Stimulated activated CD4-positive, alpha-beta T cell treated with anti-CD3 and anti-CD28 coated beads, Interleukin-15, amount 100 ng/mL, for 48 hours (primary cell): ENCODE measurements at places on chromosomes 3 and 15.

GRCh38 chr3:94928921-94929320, 866.1 kb downstream of the NSUN3 start:
- no peak for DNase-seq

GRCh38 chr15:48581219-48581618, 64.3 kb downstream of the FBN1 start:
- DNase-seq, result no peak

DNA sequence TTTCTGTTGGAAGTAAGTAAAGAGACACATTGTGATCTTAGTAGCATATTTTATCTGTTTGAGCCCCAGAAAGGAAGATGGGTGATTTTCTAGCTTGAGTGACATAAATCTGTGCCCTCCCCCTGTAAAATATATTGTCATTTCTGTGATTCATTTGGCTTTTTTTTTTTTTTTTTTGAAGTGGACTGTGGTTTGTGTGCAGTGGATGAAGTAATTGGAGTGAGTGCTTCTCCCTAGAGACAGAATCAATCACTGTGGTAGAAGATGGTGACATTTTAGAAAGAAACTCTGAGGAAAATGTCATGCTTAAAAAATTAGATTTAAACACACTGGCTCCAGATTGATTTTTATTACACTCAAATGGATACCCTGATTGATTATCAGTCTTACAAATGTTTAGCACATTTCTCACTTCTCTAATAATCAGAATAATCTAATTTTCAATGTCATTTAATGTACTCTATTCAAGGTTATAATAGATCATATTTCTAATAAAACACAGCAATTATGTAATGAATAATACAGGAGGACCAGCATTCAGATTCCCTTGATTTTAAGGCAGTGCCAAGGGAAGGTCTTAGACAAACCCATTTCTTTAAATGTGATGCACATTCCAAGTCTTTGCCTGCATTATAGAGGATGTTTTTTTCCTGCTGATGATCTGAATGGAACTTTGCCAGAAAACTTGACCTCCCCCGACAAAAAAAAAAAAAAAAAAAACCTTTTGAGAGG, 116.6 kb downstream of the TOP2B start:
- no peak for DNase-seq

DNA sequence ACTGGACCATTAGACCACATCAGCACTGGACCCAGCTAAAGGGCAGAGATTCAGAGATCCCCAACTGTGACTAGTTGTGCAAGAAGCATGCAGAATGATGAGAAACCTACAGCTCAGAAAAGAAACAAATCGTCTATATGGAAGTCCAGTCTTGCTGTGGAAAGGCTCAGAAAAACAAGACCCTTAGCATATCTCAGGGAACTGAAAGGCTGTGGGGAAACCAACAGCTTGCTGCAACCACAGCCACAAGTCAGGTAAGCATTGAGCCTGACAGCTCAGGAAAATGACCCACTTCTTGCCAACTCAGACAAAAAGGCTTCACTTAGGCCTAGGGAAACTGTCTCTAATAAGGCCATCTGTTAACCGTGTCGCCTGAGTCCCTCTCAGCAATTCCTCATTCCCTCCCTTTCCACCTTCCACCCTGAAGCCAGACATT, 145.6 kb downstream of the LSAMP start:
- DNase-seq, result no peak

GRCh38 chr3:104909198-104909597, 457.5 kb upstream of the ALCAM start:
- no peak for DNase-seq

GRCh38 chr3:23152989-23153388, 50.1 kb upstream of the UBE2E2 start:
- no peak for DNase-seq

- no peak for DNase-seq
These were observed 292.5 kb downstream of the ZPLD1 start for GRCh38 chr3:102727340-102727739.

DNA sequence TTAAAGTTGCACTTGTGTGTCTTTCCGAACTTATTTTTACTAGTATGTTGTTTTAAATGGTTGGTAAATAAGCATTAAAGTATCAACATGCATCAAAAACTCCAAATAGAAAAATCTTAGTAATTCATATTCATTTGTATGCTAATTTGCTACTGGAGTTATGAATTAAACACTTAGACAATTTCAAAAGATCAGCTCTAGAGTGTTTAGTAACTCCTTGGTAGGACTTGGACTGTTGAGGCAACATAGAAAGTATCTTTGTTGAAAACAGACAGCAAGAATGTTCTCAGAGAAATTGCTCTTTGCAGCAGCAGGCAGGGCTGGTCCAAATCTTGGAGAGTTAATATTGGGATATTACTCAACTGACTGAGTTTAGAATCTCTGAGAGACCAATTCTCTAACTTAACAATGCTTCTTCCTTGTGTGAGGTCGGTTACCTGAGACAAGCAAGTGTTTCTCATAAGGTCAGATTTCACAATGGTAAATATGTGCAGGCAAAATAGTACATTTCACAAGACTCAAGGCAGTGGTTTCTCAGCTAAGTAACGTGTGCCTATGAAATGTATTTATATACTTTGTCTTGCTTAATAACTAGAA, 147.8 kb upstream of the IL12A start:
- no peak for DNase-seq

GRCh38 chr3:10930666-10931040, 61.9 kb upstream of the SLC6A1 start:
- DNase-seq, result no peak
